Foreskin fibroblast (primary cell): ENCODE measurements at places on chromosomes 12 and 14.

GRCh38 chr12:123889848-123890535, 82.6 kb downstream of the CCDC92 start:
- DNase-seq, result no peak

GRCh38 chr12:93288626-93289025, 89.1 kb upstream of the NUDT4 start:
- no peak for DNase-seq

DNA sequence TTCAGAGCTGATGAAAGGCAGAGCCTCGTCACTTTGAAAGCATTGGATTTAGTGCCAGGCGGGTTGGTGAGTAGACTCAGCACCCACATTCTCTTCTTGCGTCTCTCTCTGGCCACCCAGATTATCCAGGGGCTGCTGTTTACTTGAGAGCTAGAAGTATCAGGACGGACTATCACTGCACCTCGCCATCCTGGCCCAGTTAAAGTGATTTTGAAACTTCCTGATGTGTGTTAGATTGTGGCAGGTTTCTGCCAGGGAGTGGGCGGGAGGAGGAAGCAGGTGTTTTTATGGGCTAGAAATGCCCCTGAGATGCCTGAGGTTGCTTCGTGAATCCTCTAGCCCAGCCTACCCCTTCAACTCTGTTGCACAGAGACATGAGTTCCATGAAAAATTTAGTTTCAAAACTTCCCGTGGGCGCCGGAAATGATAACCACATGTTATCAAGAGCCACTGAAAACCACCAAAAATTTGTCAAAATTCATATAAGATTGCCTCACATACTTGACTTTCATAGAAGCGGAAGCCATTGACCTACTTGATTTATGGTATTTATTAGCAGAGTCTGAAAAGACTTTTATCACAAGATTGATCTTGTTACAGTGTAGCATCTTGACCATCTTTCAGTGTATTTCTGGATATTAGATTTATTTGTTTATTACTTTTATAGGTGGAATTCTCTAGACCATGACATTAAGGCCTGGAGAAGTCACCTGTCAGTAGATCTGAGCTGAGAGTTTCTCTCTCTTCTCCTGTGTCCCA, 466.0 kb downstream of the RAD51B start:
- no peak for DNase-seq

GRCh38 chr14:60643141-60643462, 6.2 kb downstream of the SIX1 start:
- DNase-seq, result no peak

DNA sequence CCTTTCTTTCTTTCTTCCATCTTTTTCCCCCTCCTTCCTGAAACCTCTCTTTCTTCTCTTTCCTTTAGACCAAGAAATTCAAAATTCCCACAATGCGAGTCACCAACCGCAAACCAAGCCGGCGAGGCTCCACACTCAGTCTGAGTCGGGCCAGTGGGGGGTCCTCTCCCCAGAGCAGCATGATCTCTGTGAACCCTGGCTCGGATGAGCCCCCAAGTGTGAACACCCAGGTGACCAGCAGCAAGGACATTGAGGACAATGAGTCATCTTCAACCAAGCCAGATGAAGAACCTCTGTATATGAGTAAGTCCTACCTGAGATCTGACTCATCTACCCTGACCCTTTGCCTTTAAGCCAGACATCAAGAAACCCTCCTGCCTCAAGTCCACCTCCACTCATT, 88.6 kb upstream of the TMEM233 start:
- DNase-seq, result no peak

DNA sequence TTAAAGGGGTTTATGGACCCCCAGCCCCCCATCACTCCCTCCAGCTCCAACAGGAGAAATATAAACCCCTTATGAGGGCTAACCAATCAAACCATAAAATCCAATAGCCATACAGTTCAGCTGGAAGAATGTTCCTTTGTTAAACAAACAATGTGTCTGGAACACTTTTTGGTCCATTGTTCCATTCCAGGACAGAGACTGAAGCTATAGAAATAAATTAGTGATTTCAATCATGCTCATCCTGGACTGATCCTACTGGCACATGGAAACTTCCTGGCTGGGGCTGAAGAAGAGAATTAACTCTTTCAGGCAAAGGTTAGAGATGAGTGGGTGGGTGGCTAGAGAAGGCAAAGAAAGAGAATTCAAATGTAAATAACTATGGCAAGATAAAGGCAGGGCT, 63.4 kb downstream of the ANO2 start:
- no peak for DNase-seq

DNA sequence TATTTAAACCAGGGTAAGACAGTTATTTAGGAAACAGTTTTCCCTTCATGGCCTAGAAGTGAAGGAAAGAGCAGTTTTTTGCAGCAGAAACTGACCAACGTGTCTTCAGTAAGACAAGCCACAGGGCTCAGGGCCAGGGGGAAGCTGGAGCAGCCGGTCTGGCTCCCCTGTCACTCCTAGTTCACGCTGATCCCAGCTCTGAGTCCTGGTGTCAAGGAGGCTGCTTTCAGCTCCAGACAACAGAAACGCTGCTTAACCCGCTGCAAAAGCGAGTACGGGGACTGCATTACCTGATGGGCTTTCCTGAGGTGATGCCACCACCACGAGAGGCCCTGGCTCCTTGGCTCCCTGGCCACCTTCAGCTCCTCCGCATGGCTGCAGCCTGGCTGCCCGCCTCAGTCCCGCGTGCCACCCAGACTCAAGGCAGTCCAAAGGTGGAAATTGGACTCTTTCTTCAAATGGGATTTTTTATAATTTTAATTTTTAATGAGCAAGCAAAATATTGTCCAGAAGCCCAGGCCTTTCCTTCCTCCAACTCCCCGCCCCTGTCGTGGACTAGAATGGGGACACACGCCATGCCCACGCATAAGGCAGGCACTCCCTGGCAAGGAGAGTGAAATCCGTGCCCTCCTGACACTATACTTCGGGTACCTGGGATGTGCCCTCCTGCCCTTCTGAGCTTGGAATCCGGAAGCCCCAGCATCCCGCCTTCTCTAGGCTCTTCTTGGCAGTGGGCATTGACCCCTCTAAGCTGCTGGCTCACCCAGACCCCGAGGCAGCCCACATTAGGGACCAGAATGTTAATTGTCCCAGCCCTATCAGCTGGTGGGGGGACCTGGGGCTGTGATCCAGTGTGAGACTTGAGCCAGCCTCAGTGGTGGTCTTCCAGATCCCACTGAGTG, 85.0 kb downstream of the PAPOLA start:
- DNase-seq, result no peak

GRCh38 chr12:94240171-94240570, 91.8 kb downstream of the PLXNC1 start:
- no peak for DNase-seq

GRCh38 chr14:30114051-30114450, 186.4 kb upstream of the PRKD1 start:
- DNase-seq, result no peak

DNA sequence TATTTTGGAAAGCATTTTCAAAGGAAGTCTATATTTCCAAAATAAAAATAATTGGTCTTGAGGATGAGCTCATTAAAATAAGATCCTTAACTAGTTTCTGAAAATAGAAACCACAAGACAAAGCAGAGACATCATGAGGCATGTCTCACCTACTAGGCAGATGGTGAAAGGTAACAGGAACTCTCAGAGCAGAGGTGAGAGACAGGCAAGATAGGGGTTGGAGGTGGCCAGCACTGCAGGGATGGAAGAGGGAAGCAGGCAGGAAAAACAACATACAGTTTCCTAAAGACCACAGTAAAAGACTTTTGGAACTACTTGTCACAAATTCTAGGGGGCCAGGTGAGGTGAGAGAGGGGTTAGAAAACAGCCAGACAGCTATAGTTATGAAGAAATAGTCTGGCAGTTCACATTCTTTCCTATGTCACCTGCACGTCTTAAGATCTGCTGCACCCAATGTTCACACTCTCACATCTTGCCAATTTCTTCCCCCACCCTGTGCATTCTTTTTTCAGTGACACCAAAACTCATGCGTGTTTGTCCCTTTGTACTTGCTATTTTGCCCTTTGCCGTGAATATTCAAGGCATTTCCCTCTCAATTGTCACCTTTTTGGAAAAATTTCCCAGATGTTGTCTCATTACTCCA, 341.7 kb upstream of the KITLG start:
- DNase-seq, result no peak

GRCh38 chr12:4052691-4053090, 179.5 kb upstream of the PARP11 start:
- no peak for DNase-seq

DNA sequence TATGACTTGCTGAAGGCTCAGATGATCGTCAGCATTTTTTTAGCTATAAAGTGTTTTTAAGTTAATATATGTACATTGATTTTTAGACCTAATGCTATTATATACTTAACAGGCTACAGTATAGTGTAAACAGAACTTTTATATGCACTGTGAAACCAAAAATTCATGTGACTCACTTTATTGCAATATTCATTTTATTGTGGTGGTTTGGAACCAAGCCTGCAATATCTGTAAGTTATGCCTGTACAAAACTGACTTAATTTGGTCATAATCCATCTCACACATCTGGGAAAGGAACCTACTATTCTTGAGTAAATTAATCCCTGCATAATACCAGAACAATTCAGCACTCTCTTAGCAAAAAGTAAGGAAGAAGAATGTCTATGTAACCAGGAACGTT, 390.7 kb downstream of the SYT1 start:
- DNase-seq, result peak; percentile 12

DNA sequence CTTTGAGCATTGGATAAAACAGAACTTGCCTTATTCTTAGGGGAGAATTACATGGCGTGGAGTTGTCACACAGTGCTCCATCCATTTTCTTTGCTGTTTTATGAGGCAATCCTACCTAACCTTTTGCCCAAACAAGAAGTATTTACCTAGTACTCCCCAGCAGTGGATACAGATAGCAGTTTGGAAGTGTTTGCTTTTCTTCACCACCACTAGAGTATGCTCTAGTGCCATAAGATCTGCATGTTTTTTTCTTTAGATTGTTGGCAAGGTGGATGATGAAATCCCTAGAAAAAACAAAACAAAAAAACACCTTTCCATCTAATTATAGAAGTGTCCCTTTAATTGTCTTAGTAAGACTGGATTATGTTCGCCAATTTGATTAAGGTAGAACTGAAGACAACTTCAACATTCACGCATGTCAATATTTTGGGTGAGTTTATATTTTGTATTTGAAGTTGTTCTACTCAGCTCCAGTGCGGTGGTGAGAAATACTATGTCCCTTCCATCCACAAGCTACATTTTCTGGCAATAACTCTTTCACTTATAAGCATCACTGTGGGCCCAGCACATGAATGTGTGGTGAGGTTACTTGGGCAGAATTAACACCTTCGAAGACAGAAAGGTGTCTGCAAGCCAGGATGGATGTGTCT, 23.6 kb upstream of the TMEM260 start:
- DNase-seq, result peak; percentile 59

DNA sequence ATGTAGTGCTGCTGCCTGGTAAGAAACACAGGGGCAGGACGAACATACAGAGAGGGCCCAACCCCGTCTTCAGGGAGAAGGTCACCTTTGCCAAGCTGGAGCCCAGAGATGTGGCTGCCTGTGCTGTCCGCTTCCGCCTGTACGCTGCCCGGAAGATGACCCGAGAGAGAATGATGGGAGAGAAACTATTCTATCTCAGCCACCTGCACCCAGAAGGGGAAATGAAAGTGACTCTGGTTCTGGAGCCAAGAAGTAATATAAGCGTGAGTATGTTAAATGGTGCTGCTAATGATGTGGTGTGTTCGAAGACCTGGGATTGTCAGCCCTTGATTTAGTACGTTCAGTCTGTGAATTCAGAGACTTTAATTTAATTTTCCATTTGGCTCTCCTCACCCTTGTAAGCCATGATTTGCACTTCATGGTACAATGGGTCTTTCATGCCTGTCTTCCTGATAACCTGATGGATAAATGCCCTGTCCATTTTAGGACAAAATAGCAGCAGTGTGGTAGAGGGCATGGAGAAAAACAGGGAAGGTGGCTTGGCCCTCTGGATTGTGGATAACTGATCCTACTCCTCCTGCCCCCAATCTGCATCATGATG, 318.9 kb downstream of the SNAPC1 start:
- no peak for DNase-seq

DNA sequence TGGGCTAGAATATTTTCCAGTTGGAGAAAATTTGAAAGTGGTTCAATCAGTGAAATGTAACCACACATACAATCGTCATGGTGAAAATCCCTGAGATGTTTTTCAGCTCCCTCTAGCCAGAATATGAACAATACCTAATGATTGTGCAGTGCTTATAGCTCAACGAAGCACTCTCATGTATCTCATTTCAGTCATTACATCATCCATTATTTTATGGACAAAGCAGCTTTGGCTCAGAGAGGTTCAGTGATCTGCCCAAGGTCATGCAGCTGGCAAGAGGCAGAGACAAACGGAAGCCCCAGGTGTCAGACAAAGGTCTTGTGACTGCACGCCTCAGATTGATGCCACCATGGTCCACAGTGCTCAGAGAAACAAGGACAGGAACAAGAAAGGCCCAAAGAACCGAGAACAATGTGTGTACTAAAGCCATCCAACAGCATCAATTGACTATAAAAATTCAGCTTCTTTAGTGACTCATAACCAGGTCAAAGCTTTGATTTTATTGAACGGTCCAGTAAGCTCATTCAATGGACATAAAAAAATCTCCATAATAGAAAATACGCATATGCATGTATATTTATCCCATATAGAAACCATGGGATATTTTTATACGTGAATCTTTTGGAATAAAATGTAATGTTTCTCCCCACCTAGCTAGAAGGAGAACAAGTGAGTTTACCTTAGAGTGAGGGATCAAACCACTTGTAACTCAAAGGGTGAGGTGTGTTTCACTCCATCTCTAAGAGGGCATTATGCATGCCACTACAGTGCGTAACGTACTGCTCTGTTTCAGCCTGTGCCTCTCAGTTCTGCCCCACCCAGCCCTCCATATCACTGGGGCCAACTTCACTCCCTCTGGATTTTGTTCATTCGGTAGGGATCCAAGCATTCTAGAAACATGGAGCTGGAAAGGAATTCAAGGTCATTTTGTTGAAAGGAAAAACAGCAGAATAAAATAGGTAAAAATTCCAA, 141.8 kb downstream of the GRIN2B start:
- DNase-seq, result no peak

DNA sequence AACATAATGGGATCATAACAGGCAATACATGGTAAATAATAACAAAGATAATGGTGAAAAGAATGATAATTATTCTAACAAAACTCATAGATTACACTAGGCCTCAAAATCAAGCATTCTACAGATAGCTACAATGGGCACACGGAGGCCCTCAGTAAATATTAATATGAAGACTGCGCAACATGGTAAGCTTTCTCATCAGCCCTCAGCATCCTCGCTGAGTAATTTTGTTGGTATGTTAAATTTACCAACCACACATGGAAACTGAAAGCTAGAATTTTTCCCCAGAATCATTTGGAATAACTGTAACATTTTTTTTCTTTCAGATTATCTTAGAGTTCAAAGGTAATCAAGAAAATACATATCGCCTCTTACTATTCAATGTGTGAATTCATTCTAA, 74.2 kb upstream of the PYGL start:
- DNase-seq, result peak; percentile 63
